Spleen (tissue), 13 donors: ENCODE measurements at places on chromosomes 4 and X. TPM values are rescaled to one million over a fixed set of nuclear protein-coding genes. Genes with fewer than 3 reads are reported as not detected.

- DNase-seq = no peak
These were observed 145.4 kb upstream of the CPEB2 start for GRCh38 chr4:14856934-14857235.

- no peak for DNase-seq
These were observed 38.1 kb downstream of the AMOT start for GRCh38 chrX:112802541-112802940.

GRCh38 chrX:131841496-131842437, 181.3 kb upstream of the STK26 start:
- DNase-seq = no peak

DNA sequence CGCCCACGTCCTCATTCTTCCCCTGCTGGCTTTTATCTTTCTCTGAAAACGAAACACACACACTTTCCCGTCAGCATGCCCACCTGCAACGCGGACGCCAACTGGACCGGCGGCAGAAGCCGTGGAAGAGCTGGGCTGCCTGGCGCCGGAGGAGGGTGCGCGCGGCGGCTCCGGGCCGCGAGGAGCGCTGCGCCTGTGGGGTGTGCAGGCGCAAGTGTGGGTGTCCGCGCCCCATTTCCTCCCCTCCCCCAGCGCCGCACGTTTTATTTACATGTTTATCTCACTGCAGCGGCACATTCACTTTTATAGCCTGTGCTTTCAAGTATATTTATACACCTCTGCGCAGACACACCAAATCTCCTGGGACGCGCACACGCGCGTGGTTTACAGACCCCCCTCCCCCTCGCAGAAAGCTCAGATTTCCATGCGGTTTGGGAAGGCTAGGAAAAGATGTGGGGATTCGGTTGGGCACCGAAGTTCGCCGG, 1.5 kb downstream of the PITX2 start:
- DNase-seq = no peak

- DNase-seq = peak; percentile 91
These were observed 663 bp downstream of the CXorf38 start for GRCh38 chrX:40646489-40647306.

The ARX gene
- total RNA-seq = not detected

DNA sequence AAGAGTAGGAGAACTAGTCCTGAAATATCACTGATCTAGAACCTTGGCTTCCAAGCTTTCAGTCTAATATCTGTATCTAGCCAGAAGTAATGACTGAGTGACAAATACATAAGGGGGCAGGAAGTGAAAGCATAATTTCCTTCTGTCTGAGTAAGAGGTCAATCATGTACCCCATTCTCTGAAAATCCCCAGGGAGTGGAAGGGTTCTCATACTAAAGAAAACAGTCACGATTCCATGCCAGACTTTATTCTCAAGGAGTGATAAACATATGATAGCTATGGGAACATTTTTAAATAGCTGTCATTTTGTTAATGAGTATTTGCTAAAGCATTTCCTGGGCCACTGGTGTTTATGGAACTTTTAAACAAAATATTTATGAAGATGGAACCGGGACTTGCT, 308.5 kb downstream of the ARHGAP24 start:
- no peak for DNase-seq

- no peak for DNase-seq
These were observed 171.8 kb upstream of the TTC29 start for GRCh38 chr4:147117431-147117830.

The HSFX4 gene
- not detected for total RNA-seq

GRCh38 chr4:1207603-1208265, 35.4 kb upstream of the SPON2 start:
- DNase-seq = peak; percentile 78

DNA sequence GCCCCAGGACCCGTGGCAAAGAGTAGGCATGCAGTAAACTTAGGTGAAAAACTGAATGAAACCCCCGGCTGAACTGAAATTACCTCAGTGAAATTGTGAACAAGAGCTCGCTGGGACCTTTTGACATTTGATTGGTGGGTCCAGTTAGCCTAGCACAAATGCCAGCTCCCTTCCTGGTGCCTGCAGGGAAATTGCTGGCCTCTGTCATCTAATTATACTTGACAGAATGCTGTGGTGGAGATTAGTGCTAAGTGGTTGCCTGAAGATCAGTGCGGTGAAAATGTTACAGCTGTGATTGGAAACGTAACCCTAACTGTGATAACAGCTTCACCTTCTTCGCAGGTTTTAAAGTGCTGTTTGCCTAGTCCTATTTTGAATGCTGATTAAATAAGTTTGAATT, 43.0 kb downstream of the ADD1 start:
- DNase-seq = no peak

DNA sequence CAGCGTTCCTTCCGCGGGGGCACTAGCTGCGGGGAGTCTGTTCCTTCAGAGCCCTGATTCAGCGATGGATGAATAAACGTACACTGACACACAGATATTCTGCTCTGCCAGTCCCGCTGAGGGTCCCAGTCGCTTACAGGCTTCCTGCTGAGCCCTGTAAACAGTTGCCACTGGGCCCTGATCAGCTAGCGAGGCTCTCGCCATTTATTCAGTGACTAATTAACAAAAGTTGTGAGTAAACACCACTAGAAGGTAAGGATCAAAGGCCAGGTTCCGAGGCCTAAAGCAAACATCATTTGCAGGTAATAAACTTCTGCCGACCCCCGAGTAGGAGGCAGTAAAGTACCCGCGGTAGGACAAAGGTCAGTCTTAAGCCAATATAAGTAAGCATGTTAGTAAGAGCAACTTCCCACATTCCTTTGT, 442.6 kb upstream of the GALNT7 start:
- no peak for DNase-seq

DNA sequence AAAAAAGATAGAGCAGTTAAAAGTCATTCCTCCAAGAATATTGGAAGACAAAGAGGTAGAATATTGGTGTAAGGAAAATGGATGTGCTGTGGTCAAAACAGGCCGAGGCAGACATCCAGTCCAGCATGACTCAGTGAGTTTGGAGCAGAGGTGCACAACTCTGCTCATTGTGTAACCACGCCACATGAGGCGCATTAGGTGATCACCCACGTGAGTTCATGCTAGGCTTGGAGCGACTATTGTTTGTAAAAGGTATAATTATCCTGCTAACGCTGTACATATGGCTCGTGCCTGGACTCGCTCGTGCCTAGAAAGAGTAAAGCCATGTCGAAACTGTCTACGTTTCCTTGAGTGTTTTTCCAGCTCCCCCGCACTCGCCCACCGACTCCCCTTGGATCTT, 23.9 kb downstream of the C4orf54 start:
- DNase-seq = no peak

GRCh38 chr4:155807021-155807420, 48.2 kb downstream of the GUCY1B1 start:
- no peak for DNase-seq

DNA sequence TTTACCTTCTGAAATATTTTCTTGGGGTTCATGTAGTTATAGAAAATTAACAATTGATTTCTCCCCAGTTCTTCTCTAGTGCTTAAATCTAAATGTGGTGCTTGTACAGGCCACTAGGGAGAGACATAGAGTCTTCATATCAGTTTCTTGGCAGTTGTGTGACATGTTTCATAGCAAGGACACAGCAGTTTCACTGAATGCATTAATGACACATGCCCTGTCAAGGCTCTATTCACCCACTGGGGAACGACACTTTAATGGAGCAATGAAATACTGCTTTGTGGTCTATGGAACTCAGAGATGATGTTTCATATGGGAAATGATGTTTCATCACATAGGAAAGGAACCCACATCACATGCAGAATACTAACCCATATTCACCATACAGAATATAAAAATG, 2.8 kb downstream of the VEGFC start:
- DNase-seq = no peak

GRCh38 chr4:188434643-188435042, 295.4 kb downstream of the TRIML1 start:
- no peak for DNase-seq

- no peak for DNase-seq
These were observed 52.1 kb downstream of the PRKG2 start for GRCh38 chr4:81162752-81163458.

The PNMA3 gene
- total RNA-seq = 2.6 TPM

The TMEM35A gene
- 0.54 TPM for total RNA-seq

The LNX1 gene
- total RNA-seq = not detected

DNA sequence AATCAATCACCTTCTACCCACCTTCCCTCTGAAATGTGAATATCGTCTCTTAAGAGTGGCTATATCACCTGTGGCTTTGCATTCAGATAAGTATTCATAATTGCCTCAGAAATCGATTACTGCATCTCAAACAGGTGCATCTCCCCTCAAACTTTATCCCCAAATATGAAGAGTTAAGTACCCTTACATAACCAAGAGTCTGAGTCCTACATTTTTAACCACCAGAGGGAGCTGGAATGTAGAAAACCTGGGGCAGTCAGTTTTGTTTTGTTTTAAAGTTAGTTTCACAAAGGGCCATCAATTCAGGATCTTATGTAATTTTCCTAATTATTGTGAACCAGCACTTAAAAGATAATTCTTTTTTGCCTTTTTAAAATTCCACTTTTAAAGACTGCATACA, 5.7 kb downstream of the TCEANC start:
- no peak for DNase-seq

DNA sequence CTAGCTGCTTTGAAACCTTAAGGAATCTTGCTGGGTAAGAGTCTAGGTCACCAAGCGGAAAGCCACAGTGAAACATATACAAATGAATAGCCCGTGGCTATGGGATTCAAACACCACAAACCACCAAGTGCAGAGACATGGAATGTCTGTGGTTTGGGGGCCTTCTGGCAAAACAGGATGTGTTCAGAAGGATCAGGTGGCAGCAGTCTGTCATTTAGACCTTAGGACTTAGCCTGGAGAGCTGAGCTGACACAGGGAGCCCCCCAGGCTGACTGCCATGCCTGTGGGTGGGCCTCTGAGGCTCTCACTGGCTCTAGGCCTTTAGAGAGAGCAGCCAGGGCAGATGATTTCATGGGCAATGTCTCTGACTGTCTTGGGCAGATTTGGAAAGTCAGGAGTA, 225.6 kb downstream of the FBXW7 start:
- DNase-seq = no peak

DNA sequence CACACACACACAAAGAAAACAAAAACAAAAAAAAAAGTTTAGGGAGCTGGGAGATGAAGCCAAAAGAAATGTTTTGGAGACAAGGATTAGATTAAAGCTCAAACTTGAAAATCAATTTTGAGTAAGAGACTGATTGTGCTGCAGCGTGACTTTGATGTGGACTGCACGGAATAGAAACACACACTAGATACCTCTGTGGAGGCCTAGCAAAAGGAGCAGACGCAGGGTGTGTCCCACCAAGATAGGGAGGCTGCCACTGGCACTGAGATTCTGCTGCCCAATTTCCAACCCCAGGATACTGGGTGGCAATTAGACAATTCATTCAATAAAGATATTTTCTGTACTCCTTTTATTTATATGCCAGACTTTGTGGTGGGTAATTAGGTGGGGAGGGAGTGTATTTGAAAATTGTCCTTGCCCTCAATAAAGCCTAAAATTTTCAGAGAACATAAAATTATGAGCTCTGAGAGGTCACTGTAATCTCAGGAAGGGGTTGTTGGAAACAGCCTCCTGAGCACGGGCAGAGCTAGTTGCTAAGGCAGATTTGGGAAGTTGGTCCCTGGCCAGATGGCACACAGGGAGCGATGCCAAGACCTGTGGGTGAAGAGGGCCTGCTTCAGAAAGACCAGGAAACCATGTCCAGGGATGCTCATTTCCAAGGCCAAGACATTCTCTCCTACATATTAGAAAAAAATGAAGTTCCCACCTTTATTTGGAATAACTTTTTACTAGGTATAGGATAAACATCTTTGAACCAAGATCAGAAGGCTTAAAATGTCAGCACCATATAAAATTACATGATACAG, 1.9 kb upstream of the PPP3CA start:
- no peak for DNase-seq

The C1QTNF7 gene
- 22.5 TPM for total RNA-seq

GRCh38 chrX:106954041-106954440, 33.8 kb downstream of the CLDN2 start:
- no peak for DNase-seq

- peak; percentile 53 for DNase-seq
These were observed 9.9 kb downstream of the ASMTL start for GRCh38 chrX:1442724-1443367.

The EMCN gene
- 2.0 TPM for total RNA-seq

DNA sequence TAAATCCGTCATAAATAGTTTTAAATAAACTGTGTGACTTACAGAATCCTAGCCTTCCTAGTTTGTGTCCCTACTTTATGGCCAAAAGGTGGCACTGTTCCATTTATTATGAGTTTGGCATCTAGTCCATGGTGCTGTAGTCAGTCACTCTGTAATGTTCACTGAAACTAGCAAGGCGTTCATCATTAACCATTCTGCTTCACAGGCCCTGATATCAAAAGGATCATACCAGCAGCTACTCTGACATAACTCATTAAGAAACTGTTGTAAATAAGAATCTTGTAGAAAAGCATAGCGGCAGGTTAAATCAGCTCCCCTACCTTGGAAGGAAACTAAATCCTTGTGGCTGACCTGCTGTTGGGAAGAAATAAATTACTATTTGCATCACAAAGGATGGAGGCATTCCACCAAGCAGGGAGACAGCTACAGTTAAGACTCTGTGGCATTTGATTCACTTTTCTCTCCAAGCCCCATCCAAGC, 919.6 kb upstream of the DIAPH2 start:
- no peak for DNase-seq

DNA sequence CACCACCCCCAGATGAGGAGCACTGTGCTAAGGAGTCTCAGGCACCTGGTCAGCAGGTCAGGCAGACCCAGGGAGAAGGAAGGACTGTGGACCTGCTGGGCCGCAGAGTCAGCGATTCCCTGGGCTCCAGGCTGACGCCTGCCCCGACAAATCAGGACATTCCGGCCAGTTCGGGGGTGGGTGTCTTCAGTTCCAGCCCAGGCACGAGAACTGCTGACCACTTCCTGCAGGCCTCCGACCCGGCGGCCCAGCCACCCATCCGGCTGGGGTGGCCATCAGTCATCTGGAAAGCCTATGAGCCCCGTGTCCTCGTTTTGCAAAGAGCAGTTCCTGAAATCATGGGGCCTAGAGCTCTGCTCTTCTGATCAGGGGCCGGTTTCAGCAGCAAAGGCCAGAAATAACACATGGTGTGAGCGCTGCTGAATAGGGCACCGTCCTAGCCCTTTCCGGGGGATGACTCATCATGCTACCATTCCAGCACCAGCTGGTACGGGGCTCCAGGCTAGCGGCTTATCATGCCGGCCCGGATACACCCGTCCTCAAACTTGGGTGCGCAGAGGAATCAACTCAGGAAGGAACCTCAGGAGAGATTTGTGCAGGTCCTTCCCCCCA, 7.8 kb upstream of the SH3TC1 start:
- peak; percentile 89 for DNase-seq

DNA sequence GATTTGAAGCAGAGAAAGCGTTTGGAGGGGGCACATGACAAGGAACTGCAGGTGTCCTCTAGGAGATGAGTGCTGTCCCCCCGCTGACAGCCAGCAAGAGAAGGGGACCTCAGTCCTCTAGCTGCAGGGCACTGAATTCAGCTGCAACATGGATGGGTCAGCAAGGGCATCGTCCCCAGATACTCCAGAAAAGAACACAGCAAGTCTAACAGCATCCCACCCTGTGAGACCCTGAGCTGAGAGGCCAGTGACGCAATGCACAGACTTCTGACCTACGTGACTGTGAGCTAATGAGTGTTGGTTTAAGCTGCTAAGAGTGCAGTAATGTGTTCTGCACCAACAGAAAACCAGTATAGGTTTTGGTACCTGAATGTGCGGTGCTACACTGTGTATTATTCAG, 11.6 kb upstream of the CENPVL2 start:
- DNase-seq = peak; percentile 11
